CD4-positive, alpha-beta T cell (primary cell): ENCODE measurements at places on chromosomes 1 and 21.

DNA sequence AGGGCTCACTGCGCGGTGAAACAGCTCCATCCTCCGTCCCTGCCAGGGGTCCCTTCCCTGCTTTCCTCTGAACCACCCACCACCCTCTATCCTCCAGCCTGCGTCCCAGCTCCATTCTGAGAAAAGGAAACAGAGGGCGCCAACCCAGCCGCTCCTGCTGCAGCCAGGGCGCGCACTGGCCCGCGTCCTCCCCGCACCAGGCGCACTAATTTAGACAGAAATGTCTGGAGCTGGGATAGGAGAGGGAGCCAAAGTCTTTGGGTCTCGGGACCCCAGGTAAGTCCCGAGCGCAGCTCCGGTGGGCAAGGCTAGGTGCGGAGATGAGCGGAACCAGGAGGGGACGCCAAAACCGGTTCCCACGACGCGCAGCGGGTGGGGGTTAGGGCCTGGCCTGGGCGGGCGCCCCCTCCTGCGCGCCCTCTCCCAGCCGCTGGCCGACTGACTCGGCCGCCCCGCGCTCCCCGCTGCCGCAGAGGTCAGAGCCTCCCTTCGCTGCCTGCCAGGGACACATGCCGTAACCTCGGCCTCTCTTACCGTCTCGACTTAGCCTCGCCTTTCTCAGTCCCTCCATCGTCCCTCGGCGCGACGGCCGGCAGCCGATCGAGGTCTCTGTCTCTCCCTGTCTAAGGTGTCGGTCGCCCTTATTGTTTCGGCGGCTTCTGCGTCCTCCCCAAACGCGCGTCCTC is 2.0 kb downstream of the CAMK2N1 start:
- no peak for DNase-seq
- H3K27ac ChIP-seq, result no peak overlapping the region
- H3K36me3 ChIP-seq, result no peaks in the 10 kb centered on the region
- H3K4me3 ChIP-seq, result peak overlapping the region; percentile 55
- H3K4me1 ChIP-seq, result peaks cover 29% of the 10 kb centered on the region
- peaks cover 62% of the 10 kb centered on the region for H3K27me3 ChIP-seq

DNA sequence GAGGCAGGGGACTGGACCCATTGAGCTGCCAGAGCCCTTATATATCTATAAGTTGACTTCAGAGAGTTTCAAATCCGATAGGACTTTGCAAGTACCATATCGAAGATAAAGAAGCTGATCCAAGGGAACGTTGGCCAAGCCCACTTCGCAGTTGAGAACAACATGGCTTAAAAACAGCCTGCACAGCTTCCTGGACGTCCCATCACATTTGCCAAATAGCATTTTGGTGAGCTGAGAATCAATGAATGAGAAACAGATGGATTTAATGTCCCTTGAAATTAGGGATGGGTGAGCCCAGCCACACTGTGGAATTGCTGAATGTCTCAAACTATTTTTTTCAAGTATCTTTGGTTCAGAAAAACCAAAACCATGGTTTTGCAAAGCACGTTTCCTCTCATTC is 64.8 kb downstream of the KCNJ15 start:
- DNase-seq, result no peak
- no peaks in the 10 kb centered on the region for H3K27me3 ChIP-seq
- no peaks in the 10 kb centered on the region for H3K36me3 ChIP-seq
- no peak overlapping the region for H3K27ac ChIP-seq
- peaks cover 21% of the 10 kb centered on the region for H3K4me1 ChIP-seq

DNA sequence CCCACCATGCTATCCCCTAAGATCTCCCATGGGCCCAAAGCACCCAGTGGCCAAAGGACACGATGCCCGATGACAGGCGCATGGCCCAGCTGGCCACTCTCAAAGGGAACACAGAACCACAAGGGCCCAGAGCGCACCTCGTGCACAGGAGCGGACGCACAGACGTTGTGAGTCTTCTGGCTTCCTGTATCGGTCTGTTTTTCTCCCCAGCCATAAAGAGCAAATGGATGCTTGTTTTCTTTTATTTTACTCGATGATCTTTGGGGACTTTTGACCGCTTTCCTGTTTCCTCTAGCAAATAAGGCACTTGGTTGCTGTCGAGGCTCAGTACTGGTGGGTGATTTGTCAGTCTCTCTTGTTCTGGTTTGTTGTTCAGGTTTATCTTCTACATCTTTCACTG is 16.2 kb downstream of the CCSAP start:
- H3K4me1 ChIP-seq, result peaks cover 12% of the 10 kb centered on the region
- no peak overlapping the region for H3K4me3 ChIP-seq
- no peak for DNase-seq
- peak overlapping the region; percentile 38 for H3K27ac ChIP-seq
- peaks cover 26% of the 10 kb centered on the region for H3K36me3 ChIP-seq

GRCh38 chr1:170217517-170218256 is 71.9 kb downstream of the NTMT2 start:
- no peaks in the 10 kb centered on the region for H3K4me1 ChIP-seq
- H3K27me3 ChIP-seq, result peaks cover 16% of the 10 kb centered on the region
- H3K4me3 ChIP-seq, result no peak overlapping the region
- DNase-seq, result no peak

DNA sequence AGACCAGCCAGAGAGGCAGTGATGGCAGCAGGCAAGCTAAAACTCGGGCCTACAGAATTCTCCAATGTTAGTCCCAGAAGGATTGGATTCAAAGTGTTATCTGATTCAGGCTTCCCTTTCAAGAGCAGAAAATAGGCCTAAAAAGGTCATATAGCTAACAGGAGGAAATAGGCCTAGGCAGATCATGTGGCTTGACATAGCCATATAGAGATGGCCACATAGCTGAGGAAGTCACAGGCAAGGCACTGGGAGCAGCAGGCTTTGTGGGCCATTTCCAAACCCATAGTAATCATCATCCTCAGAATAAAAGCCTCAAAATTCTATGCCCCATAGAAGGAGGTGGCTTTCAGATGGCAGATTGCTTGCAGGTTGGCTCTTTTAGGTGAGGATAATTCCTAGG is 29.0 kb upstream of the LMO4 start:
- no peaks in the 10 kb centered on the region for H3K27me3 ChIP-seq
- DNase-seq, result no peak
- H3K4me1 ChIP-seq, result no peaks in the 10 kb centered on the region
- H3K27ac ChIP-seq, result no peak overlapping the region
